Upper lobe of left lung (tissue), 6 donors: ENCODE measurements at places on chromosomes 13 and 19. TPM values are rescaled to one million over a fixed set of nuclear protein-coding genes. Genes with fewer than 3 reads are reported as not detected.

The FAM83E gene
- 87.3 TPM for total RNA-seq

The SYCN gene
- not detected for total RNA-seq

- DNase-seq, result no peak
Observed at GRCh38 chr13:111278743-111279652, 41.4 kb upstream of the TEX29 start.

DNA sequence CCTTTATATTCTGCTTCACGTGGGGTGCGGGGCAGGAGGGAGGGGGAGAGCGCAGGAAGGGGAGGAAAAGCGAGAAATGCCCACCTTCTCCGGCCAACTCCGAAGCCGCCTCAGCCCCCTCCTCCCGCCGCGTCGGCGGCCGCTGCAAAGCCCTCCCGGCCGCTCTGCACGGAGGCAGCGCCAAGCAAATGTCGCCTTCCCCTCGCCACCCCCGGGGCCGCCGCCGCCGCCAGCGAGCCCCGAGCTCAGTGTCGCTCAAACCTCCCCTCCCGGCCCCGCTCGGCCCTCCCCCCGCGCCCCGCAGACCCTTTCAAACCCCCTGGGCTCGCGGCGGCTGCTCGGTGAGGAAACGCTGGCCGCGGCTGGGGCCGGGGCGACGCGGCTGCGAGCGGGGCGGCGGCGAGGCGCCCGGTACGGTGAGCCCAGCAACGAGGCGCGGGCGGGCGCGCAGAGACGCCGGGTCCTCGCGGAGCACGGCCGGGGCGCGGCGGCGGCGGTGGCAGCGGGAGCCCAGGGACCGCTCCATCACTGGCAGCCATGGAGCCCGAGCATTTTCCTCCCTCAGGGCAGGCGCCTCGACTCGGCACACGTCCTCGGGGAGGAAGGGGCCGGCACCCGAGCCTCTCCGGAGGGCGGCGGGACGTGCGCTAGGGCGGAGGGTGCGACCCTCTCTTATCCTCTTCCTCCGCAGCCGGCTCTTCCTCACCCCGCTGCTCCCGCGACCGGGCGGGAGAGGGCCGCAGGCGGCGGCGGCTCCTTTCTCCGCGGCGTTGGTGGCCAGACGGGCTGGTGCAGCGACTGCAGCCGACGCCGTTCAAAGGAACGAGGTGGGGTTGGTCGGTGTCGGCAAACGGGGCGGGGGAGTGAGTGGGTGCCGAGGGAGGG lies 463 bp upstream of the TSC22D1 start:
- peak; percentile 92 for DNase-seq

DNA sequence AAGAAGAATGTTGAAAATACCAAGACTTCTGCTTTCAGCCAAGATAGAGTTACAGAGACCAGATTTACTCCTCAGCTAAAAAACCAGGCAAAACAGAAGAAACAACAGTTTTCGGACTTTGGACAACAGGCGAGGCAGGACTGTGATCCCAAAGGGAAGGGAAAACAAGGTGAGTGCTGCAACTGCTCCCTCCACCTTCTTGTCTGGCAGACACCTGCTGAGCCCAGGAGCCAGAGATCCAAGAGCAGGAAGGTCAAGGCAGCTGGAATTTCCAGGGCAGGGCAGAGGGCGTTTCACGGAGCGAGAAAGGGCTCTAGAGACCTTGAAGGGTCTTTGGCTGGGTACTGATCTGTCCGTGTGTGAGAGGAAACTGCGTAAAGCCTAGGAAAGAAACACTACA lies 32.9 kb upstream of the SLC7A9 start:
- no peak for DNase-seq

DNA sequence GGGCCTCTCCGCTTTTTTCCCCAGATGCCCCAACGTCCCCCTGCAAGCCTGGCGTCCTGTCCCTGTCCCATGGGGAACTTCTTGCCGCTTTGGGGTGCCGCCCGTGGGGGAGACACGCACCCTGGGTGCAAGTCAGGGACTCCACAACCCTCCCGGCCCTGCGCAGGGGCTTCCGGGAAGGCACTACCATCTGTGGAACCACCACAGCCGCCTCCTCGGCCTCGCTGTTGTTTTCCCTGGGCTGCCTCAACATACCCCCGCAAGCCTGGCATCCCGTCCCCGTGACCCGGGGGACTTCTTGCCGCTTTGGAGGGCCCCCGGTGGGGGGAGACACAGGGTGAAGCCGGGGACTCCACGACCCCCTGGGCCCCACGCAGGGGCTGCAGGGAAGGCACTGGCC lies 238.4 kb downstream of the TUBA3C start:
- peak; percentile 18 for DNase-seq

- peak; percentile 21 for DNase-seq
Observed at GRCh38 chr13:33015791-33016323, 366 bp upstream of the KL start.

DNA sequence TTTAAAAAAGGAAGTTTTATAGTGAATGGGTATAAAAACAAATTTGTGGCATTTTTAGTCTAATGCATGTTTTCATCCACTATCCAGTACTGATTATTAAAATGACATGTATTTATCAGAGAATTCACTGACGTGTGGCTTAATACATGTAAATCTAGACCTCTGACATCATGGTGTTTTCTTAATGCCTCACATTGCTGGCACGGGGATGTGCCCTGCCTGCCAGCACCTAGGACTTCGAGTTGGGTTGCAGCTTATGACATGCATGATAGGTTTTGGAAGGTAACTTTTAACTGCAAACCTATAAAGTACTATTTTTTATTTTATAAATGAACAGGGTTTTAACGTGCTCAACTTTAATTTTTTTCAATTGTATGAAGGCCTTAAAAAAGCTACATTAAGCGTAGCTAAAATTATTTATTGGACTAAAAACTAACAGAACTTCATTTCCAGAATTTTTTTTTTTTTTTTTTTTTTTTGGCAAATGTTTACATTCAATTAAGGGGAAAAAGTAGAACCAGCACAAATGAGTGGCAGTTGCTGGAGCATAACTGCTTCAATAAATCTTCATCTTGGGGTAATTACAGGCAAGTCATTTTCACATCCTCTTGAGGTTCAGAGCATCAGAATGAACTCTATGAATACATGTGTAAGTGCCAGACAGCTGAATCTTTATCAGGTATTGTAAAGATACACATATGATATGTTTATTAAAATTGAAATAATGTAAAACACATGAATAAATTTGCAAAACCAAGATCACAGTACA lies 16.3 kb downstream of the METTL21C start:
- DNase-seq, result no peak

DNA sequence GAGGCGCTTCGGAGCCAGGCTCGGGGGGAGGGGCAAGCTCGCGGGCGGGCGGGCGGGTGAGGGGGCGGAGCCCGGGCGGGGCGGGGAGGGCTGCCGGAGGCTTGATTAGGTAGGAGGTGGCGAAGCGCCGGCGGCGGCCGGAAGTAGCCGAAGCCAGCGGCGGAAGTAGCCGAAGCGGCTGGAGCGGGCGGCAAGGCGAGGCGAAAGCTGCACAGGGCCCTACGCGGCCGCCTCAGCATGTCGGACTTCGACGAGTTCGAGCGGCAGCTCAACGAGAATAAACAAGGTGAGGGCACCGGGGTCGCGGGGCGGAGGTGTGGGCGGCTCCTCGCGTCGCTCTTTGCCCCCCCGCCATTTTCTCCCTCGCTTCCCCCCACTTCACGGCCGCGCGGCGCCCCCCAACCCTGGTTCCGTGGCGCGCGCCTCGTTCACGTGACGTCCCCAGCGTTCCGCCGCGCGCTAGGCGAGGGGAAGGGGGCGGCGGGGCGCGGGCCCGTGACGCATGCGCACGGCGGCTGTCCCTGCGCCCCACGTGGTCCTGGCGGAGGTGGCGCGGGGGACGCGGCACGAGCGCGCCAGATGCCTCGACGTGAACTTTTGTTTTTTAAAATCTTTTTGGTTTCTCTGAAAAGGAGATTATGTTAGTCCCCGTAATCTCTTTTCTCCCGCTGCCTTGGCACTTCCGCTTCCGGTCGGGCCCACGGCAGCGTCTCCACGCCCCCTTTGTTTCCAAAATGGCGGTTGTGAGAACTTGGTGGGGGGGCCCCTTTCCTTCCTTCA lies at the start of gene U2AF2:
U2AF2 (plus strand) TSS at position 168 of the 780 bp plus-strand sequence; CDS start at position 238, 70 bp downstream.
- DNase-seq, result peak; percentile 100

DNA sequence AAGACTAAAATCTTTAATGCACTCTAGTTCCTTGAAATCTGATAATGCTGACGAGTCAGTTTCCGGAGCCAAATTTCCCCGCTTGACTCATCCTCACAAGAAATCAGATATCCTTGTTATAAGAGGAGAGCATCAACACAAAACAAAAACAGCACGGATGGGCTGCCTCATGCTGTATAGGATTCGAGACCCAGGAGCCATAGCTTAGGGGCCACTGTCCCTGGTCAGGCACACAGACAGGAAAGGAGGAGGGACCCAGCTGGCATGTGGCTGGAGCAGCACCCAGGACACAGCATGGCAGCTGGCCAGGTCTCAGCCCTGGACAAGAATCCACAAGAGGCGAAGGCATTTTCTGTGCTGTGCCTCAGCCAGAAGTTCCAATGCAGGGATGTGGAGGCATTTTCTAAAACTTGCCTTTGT lies 110.2 kb upstream of the SPATA13 start:
- peak; percentile 49 for DNase-seq
